Head of caudate nucleus (tissue), 42 donors: ENCODE measurements at places on chromosomes 6 and 20.
A peak's percentile ranks its signal among the peaks of the same experiment; 100 is the strongest.

DNA sequence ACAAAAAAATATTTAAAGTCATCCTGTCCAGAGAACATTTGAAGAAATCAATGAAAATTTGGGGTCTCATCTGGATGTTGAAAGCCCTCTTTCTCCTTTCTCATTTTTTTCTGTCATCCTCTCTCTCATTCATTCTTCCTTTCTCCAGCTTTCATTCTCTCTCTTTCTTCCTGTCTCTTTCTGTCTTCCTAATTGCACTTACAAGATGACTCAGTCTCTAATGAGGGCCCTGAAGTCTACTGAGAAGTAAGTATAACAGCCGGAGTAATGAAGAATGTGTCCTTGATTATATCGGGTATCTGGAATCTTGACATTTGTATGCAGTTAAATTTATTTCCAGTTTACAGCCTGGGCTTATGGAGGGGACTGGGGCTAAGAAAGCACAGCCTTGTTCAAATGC, 232.2 kb upstream of the SULF2 start:
- DNase-seq = no peak

GRCh38 chr6:67908379-67908778, 726.7 kb upstream of the ADGRB3 start:
- DNase-seq = no peak

GRCh38 chr20:59094576-59094975, 52.0 kb upstream of the PRELID3B start:
- DNase-seq = no peak

DNA sequence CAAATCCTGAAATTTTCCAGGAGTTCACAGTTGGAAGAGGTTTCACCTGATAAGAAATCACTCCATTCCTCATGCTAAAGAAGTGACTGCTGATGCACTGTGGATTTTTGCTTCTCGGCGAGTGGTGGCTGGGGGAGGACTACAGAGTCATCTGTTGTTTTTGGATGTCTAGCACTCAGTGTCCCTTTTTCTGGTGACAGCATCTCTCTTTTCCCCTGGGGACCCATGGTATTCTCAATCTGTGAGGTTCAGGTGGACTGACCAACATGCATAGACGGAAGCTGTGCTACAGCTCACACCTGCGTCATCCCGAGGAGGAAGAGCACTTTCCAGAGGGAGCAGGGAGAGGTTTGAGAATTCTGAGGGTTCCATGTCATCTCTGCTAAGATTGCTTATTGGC, 42.7 kb upstream of the ZNF831 start:
- no peak for DNase-seq

GRCh38 chr20:14712302-14712739, 374.9 kb upstream of the FLRT3 start:
- no peak for DNase-seq

GRCh38 chr6:111011360-111012142, 29.7 kb downstream of the RPF2 start:
- DNase-seq = no peak

GRCh38 chr6:142376800-142377496, 75.1 kb downstream of the ADGRG6 start:
- DNase-seq = no peak

DNA sequence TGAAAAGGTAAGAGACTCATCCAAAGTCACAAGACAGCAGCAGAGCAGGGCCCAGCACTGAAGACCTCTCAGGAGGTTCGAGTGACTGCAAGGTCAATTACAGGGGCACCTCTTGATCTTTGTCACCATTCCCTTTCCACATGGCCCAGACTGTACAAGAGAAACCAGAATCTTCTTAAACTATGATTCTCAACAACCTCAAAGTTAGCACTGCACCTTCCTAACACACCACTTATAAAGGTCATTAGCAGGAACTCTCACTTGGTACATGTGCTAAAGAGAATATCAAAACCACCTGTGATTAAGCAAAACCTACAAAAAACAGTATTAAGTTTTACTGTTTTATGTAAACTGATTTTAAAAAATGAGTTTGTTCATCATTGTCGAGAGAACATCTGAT, 70.2 kb downstream of the DTNBP1 start:
- DNase-seq = no peak

DNA sequence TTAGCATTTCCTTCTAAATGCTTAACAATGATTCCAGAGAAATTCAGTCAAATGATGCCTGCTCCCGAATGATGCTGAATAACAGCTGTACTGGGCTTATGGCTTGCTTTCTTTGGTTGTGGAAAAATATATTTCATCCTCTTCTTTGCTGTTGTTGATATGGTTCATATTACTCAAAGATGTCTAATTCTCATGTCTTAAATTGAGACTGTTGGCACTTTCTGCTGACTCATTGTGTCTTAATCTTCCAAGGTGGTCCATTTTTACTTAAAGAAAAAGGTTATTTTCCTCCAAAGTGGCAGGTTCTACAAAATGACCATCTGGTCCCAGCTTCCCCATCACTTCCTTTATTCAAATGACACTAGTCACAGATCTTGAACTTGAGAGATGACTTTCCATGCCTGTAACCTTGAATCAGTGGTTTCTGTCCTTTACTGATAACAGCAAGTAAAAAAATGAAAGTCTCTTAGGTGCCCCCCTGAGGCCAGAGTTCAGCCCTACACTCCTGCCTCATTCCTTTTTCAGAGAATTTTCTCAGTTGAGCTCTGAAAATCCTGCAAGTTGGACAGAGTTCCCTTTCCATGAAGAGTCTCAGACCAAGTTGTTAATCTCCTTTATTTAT, 6.9 kb downstream of the SNAP25 start:
- DNase-seq = no peak

- DNase-seq = no peak
These were observed 9.3 kb downstream of the SLC2A4RG start for GRCh38 chr20:63748934-63749270.

DNA sequence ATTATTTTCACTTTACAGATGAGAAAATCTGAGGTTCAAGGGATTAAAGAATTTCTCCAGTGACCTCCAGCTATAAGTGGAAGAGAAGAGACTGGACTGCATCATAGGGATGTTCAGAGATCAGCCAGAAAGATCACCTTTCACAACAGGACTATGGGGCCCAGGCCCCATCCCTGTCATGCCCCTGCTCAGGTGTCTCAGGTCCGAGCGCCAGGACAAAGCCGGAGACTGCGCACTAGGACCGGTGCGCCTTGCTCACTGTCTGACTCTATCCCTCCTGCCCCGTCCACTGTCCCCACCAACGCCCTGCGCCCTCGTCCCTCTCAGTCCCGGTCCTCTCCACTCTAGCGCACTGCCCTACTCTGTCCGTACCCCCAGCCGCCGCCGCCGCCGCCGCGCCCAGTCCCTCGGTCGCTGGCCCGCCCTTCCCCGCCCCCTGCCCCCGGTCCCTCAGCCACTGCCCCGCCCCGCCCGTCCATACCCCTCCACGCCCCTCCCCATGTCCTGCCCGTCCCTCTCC, 521 bp upstream of the RAD21L1 start:
- DNase-seq = no peak

DNA sequence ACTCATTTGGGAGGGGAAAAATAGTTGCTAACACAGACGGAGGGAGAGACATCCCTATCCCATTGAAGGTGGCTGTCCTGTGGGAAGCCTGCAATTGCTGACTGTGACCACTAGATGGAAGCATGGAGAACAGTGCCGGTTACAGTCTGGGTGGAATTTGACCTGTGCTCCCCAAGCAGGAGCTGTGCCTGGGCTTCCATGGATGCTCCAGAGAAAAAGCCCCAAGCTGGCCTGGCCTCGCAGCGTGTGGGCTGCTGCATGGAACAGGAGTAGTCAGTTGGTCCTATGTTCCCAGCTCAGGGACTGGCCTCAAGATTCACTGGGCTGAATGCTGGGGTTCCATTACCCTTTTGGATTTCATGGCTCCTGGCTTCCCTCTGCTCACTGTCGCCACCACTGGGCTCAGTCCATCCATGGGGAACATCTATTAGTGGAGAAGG, 116.3 kb upstream of the CHD6 start:
- peak; percentile 20 for DNase-seq

GRCh38 chr20:25049261-25050060, 8.5 kb downstream of the ACSS1 start:
- peak; percentile 6 for DNase-seq

DNA sequence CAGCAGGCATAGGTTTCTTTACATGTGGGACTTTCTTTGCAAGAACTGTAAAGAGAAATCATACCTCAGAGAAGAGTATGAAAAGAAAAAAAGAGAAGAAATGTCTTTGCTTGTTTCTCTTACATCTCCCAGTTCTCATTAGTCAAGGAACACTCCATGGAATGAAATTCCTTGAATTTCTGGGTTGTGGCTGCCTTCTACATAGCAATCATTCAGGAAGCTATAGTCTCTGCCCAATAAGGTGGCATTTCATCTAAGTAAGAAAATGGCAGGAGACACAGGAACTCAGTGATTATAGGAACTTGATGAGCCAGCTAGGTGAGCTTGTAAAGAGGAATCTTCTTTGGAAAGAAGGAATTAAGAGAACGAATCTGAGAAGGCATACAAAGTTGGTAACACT, 197.0 kb upstream of the FKBP1C start:
- no peak for DNase-seq

GRCh38 chr6:14283600-14284235, 166.1 kb downstream of the CD83 start:
- DNase-seq = no peak

DNA sequence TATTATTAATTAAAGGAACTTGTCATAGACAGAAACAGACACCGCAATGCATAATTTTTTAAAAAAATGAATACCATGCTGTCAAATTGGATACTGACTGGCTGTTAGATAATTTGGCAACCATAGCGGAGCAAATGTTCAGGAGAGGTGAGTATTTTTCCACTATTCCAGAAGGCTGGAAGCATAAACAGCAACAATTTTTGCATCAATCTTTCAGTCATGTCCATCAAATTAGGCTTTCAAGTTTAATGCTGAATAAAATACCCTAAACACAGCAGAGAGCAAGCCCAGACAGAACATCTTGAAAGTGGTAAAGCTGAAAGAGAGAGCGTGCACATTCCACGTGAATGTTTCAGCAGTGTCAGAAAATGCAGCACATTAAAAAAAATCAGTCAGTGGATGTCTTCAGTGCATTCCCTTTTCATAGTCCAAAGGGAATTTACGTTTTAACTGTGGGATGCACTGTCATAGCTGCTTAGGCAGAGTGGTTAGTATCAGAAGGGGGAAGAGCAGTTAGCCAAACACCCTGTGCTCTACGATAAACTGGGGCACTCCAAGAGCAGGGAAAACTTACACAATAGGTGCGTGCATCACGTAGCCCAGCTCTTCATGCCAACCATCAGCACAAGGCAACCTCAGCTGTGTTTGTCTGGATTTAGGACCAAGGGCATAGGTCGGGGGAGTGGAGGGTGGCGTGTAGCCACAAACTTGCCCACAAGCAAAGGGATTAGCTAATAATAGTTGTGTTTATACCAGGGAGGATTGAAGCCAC, 116.2 kb upstream of the STMND1 start:
- DNase-seq = no peak

DNA sequence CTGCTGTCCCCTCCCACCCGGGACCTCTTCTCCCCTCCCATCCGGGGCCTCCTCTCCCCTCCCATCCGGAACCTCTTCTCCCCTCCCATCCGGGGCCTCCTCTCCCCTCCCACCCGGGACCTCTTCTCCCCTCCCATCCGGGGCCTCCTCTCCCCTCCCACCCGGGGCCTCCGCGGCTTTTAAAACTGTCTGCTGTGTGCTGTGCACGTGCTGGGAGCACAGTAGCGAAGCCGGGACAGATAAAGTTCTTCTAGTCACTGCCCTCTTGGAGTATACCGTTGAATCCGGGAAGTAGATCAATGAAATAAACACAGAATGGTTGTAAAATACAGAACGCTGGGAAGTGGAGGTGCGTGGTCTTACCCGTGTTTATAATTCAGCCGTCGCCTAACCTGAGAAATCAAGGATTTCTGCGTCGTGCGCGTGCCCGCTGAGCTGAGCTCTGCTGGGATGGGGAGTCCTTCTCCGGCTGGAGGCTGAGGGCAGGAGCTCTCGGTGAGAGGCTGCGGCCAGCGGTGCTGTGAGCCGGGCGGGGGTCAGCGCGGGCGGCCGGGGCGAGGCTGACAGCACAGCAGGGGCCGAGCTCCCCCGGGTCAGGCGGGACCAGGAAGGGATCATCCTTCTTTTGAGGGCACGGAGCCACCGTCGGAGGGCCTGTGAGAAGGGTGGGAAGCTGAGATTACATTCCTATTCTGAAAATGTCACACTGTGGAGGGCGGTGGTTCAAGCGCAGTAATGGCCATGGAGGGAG, 19.6 kb upstream of the KIF25 start:
- no peak for DNase-seq

- DNase-seq = peak; percentile 76
These were observed at the start of gene RCAN2 for GRCh38 chr6:46491201-46491627. RCAN2 (minus strand) TSS chr6:46491449.

DNA sequence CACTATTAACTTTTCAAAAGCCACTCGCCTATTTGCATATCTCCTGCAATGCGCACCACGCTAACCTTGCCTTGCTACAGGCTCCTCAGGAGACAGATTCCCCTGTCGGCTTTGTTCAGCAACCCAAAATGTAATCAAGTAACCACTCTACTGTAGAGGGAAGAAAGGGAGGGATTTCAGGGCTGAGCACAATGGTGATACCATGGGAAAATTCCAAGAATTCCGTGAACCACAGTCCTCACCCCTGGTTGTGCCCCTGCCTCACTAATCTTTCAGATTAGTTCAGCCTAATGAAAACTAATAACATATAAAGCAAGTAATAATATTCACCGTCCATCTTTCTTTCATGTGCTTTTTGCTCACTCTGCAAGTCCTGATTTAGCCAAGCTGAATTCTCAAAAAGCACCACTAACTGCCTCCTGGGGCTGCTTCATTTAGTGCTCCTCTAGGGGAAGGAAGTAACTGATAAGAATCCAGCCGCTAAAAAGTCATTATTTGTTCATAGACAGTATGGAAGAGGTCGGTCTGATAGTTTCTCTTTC, 6.6 kb downstream of the CITED2 start:
- no peak for DNase-seq

DNA sequence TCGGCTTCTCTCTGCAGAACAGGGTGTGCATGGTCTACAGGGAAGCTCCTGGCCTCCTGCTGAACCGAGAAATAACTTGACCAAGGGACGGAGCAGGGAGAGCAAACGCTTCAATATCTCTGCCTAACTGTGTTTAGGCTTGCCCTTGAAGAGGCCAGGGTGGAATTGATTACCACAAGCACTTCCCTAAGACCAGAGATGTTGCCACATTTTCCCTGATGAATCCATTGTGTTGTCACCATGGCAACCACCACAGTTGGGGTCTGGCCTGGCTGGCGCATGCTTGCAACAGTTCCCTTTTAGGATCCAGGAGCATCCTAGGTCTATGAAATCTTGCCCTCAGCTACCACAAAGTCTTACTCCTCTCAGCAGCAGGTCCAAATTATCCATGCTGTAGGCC, 213.5 kb upstream of the SULF2 start:
- DNase-seq = no peak

GRCh38 chr6:152503546-152503945, 133.6 kb downstream of the SYNE1 start:
- no peak for DNase-seq

GRCh38 chr20:20525756-20526155, 157.9 kb downstream of the INSM1 start:
- DNase-seq = peak; percentile 43

DNA sequence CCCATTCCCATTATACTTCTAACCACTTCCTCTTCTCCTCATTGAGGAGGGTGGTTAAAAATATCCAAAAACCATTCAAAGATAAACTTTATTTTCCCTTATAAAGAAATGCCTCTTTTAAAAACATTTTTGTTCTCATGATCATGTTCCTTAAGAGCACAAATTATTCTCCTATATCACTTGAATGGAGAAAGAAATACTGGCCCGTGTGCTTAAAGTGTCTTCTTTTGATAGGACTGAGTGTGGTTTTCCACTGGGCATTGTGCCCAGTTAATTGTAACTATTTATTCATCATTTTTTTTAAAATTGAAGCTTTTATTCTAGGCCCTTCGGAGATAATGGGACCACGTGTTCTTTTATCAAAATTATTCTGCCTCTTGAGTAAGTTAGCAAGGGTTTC, 871.5 kb downstream of the QKI start:
- no peak for DNase-seq
